ENCODE measurements at places on chromosomes 1 and 21.

DNA sequence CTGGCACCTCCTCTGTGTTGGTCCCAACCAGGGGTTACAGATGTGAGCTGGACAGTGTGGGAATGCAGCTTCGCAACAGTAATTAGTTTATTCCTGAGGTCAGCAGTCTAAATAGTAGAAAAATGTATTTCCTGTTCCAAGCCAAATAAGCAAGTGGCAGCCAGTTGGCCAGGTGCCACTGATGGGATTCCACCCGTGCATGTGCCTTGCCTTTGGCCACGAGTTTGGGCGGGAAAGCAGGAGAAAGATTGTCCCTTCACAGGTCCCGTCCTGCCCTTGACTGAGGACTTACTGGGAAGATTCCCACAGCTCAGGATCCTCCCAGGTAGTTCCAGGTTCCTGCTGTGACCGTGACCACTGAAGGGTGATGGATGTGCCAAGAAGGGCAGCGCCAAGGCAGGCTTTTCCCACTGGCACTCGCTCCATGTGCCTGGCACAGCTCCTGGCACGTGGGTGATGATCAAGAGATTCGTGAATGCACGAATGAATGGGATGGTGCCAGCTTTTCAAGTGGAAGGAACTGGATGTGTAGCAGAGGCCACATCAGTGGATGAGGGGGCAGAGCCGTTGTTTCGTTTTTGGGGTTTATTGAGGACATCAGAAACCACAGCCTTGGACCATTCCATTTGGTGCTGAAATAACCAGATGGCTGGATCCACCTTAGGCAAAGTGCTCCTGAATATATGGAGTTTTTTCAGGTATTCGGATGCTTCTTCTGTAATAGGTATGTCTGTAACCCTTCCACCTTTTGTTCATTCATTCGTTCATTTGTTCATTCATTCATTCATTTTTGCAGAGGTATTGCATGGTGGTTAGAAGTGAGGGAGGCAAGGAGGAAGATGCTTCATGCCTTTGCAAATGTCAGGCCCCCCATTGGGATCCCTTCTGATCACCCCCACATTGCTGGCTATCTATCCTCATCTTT is 62.4 kb upstream of the WNT4 start:
- no peak for DNase-seq

GRCh38 chr1:184761969-184762485 is 7.4 kb upstream of the EDEM3 start:
- no peak for DNase-seq

- no peak for DNase-seq
These were observed 13.9 kb upstream of the WDR26 start for GRCh38 chr1:224448453-224449017.

DNA sequence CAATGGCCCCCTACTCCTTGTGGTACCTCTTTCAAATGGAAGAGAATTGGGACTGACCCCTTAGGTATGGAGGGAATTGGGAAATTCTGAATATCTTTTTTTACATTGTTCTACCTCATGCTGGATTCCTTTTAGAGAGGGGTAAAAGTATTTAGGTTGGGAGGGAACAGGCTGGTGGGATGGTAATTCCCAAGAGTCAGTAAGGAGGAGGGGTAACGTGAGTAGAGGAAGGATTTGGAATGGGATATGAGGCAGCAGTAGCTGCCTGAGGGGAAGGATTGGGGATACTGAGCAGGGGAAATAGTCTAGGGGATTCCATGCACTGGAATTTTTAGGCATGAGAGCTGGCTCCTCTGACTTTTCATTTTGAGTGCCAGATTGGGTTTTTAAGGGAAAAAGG is 3.8 kb upstream of the AADACL3 start:
- DNase-seq, result no peak

GRCh38 chr1:100305954-100306353 is 39.9 kb downstream of the RTCA start:
- DNase-seq, result no peak

DNA sequence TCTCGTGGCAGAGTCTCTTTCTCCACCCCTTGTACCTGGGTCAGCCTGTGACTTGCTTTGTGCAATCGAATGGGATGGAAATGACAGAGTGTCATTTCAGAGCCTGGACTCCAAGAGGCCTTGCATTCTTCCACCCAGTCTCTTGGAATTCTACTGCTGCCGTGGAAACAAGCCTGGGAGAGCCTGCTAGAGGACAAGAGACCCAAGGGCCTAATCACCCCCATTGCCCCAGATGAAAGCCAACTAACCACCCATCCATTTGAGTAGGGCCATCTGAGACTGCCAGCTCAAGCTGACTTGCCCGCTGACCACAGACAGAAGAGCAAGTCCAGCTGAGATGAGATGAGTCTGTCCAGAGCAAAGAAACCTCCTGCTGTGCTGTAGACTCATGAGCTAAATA is 201.6 kb downstream of the PTPRU start:
- DNase-seq, result no peak

DNA sequence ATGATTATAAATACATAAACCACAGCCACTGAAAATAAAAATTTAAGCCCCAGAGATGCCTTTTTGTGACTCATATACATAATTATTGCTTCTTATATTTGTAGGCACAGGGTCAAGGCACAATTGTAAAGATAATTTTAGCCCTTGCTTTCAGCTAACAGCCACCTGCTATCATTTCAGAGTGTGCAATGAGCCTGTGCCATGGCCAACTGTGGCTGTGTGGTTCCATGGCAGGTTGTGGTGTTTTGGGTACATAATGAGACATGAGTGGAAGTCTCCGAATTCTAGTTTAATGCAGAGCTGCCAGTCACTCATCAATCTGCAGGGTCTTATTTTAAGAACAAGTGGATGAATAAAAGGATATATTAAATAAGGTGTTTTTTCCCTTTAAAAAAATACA is 346.9 kb upstream of the SNX7 start:
- DNase-seq, result no peak

DNA sequence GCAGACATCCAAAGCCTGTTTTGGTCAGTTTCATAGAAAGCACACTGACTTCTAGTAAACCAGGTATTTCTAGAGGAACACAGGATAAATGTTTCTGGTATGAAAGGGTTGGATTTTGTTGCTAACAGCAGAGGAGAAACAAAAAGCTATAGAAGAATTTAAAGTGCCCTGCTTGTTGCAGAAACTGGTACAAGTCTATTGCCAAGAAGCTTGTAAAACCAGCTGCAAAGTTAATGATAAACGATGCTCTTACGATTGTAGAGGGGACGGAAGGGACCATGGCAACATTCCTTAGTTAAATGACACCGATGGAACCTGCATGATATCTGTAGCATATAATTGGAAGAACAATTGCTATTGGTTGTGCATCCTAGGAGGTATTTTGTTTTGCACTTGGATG is 40.1 kb downstream of the SLC35F3 start:
- DNase-seq, result no peak

Data from astrocyte of the cerebellum (primary cell).